ENCODE measurements at places on chromosomes 13 and 19.

DNA sequence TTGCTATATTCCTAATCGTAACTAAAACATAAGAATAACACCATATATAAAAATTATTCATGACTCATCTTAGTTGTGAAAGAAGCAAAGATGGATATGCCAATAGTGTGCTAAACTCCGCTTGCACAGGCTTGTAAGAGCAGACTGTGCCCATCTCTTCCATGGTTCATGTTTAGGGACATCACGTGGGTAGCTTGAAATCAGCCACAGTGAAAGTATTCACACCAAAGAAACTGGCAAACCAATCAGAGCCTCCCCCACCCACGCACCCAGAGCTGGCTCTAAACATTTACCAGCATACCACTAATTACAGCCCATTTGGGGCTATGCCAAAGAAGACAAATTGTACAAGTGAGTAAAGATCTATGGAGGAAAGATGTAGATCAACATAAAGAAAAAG is 147.5 kb downstream of the DIAPH3 start:
- DNase-seq: no peak

DNA sequence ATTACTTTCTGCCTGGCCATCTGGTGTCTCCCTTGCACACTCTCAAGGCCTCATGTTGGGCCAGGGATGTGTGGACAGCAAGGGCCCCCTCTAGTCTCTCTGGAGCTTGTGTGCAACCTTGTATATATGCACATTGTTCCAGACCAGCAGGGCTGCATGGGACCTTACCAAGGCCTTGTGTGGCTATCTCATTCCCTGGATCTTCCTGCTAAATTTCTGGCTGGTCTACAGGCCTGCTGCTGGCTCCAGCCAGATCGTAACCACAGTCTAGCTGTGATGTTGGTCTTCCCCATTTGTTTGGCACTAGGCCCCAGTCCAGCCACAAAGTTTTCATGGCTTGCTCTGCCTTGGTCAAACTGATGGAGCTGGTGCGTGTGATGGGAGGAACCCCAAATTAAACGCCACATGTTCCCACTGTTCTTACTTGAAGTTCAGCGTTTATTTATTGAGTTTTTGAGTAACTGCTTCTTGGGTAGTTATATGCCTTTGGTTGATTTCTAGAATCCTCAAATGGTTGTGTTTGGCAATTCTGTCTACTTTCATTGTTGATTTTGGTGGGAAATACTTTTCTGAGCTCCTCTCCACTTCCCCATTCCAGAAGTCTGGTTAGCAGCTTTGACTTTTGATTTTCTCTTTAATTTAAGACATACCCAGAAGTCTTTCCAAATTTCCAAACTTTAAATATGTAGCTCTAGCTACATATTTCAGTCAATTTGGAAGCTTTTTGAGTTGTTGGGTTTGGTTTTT is 56.4 kb downstream of the SIPA1L3 start:
- no peak for DNase-seq

GRCh38 chr13:37407156-37407555 is 191.4 kb downstream of the POSTN start:
- no peak for DNase-seq

DNA sequence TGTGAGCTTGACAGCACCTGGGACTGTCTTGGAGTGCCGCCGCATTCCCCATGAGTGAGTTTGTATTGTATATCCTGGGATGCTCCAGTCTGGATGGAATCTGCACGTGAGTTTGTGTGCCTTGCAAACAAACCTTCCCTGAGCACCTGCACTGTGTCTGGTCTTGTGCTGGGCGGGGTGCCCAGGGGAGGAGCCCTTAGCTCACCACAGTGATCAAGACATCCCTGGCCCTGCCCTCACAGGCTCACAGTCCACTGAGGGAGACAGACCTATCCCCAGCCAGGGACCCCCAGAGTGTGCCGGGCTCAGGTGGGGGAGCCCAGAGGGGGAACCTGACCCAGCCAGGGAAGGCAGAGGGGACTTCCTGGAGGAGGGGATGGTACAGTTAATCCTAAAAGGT is 1.7 kb upstream of the BCAM start:
- no peak for DNase-seq

- no peak for DNase-seq
Observed at GRCh38 chr19:29576761-29577648, 29.1 kb upstream of the POP4 start.

DNA sequence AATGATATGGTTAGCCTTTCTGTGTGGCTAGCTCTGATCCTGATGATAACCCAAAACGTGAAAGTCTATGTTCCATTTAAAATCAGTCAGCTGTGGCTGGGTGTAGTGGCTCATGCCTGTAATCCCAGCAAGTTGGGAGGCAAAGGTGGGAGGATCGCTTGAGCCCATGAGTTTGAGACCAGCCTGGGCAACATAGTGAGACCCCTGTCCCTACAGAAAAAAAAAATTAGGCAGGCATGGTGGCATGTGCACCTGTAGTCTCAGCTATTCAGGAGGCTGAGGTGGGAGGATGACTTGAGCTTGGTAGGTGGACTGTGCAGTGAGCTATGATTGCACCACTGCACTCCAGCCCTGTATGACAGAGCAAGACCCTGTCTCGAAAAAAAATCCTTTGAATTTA is 1.1 kb upstream of the EID2B start:
- no peak for DNase-seq

GRCh38 chr19:56905631-56906150 is 65.2 kb upstream of the PEG3 start:
- no peak for DNase-seq
